Left lung (tissue), 14 donors: ENCODE measurements at places on chromosomes 7 and 10. TPM values are rescaled to one million over a fixed set of nuclear protein-coding genes. Genes with fewer than 3 reads are reported as not detected.

DNA sequence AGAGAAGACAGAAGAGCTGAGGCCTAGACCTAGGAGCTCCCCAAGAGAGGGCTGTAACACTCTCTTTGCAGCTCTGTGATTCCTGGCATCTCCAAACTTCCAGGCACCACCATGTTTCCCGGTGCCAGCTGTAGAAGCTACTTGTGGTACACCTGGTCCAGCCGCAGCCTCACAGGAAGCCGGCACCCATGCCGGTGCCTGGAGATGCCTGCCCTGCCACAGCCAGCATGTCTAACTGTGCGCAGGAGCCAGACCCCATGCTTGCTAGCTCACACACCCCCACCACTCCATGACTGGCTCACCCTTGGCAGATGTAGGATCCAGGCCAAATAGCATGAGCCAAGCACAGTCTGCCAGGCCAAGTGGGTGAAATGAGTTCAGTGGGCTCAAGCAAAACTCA, 211.7 kb upstream of the GNAI1 start:
- no peaks in the 10 kb centered on the region for H3K4me1 ChIP-seq
- H3K27me3 ChIP-seq = no peaks in the 10 kb centered on the region
- H3K4me3 ChIP-seq = no peak overlapping the region
- H3K36me3 ChIP-seq = no peaks in the 10 kb centered on the region
- no peak for DNase-seq

DNA sequence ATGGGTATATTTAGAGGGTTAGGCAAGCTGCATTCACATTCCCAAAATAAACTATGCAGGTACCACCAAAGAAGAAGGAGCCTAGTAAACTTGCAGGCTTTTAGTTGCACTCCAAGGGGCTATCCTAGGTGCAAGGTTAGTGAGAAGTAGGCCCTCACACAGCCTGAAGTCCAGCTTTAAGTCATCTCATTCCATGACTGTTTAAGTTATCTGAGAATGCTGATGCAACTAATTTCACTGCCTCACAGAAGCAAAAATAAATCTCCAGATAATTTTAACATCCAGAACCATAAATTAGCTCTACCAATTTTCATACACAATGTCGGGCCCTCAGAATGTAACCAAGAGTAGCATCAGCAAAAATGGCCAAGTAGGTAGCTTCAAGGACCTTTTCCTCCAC, 34.3 kb upstream of the HHEX start:
- no peak overlapping the region for H3K27ac ChIP-seq
- no peak for DNase-seq
- no peaks in the 10 kb centered on the region for H3K27me3 ChIP-seq
- no peaks in the 10 kb centered on the region for H3K36me3 ChIP-seq

SGMS1 gene
- 47.0 TPM for total RNA-seq

OR13A1 gene
- total RNA-seq = not detected

TTYH3 gene
- total RNA-seq = 82.9 TPM

NPVF gene
- not detected for total RNA-seq

DNA sequence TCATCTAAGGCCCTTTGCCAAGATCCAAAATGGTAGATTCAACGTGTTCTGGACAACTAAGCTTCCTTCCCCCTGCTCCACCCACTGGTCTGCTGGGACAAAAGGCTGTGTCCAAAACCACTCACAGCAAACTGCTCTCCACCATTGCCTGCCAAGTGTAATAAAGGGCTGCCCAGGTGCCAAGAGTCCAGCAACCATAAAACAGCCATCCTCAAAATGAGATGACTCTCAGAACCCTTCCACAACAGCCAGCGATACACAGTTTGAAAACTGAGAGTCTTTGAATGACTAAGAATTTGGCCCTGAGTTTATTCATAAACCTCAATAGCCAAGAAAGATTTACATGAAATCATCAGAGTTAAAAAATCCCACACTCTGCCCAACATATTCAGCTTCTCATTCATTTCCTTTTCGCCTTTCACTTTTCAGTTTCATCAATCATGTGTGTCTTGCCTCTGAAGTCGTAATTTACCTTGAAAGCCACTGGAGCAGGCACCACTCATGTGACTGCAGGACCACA, 658.1 kb upstream of the MGMT start:
- no peaks in the 10 kb centered on the region for H3K36me3 ChIP-seq
- no peak overlapping the region for H3K27ac ChIP-seq
- no peaks in the 10 kb centered on the region for H3K4me1 ChIP-seq
